CD14-positive monocyte (primary cell): ENCODE measurements at places on chromosomes 2 and 18.

GRCh38 chr2:118386641-118387302, 298.5 kb downstream of the INSIG2 start:
- no peak for DNase-seq

DNA sequence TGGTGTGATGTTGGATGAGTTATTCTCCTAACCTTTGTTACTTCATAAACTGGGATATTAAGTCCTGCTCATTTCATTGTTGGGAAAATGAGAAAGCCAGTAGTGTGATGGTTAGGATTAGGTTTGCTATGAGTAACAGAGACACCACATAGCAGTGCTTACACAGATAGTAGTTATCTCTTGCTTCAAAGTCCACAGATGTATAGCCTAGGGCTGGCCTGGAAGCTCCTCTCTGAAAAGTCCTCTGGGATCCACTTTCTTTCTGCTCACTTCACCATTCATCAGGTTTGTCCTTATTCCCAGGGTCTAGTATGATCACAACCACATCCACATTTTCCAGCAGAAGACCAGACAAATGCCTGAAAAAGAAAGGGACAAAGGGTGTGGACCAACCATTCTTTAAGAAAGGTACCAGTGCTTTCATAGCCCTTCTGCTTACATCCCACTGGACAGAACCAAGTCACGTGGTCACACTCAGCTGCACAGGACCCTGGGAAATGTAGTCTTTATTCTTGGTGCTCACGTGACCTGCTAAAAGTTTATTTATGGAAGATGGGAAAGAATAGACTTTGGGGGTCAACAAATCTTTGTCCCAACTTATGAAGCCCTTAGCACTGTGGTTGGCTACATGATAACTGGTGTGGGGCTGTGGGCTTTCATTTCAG, 108.9 kb downstream of the INSIG2 start:
- DNase-seq: no peak

DNA sequence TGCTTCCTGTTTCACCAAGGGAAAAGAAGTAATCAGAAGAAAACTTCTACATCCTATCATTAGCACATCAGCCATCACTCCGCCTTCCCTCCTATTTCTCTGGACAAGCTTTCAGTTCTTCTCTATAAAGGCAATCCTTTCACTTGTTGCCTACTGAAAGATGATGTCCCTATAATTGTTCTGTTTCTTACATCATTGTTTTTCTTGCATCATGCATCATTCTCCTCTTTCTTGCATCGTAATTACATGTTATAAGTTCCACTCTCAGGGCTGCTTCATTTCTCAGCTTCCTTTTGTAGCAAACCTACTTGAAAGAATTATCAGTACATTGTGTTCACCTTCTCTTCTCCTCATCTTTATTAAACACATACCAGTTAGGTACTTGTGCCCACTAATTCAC, 7.2 kb downstream of the SLC30A6 start:
- no peak for DNase-seq

- no peak for DNase-seq
Observed at GRCh38 chr18:46759890-46760289, 3.0 kb upstream of the ST8SIA5 start.

GRCh38 chr2:181454686-181455450, 2.3 kb upstream of the ITGA4 start:
- no peak for DNase-seq

- DNase-seq: no peak
Observed at GRCh38 chr2:200762127-200762526, 49.6 kb upstream of the BZW1 start.

- DNase-seq: no peak
Observed at GRCh38 chr2:77104554-77104953, 417.6 kb downstream of the LRRTM4 start.

DNA sequence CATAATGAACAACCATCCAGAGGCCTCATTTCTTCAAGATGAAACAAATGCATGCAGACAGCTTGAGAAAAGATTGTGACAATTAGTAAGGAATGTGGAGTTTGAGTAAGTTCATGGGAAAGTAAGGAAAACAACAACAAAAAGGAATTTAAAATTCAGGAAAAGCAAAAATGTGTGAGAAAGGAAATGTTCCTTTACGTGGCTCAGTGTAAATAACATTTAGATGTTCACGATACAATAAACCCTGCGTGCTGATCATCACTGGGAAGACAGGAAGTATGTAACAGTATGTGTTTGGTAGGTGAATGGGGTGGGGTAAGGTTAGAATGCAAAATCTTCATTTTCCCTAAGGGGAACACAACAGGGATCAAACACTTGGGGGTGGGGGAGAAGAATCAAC, 72.7 kb downstream of the TRIP12 start:
- DNase-seq: no peak

GRCh38 chr2:101388232-101388631, 929 bp upstream of the CREG2 start:
- DNase-seq: peak; percentile 14

DNA sequence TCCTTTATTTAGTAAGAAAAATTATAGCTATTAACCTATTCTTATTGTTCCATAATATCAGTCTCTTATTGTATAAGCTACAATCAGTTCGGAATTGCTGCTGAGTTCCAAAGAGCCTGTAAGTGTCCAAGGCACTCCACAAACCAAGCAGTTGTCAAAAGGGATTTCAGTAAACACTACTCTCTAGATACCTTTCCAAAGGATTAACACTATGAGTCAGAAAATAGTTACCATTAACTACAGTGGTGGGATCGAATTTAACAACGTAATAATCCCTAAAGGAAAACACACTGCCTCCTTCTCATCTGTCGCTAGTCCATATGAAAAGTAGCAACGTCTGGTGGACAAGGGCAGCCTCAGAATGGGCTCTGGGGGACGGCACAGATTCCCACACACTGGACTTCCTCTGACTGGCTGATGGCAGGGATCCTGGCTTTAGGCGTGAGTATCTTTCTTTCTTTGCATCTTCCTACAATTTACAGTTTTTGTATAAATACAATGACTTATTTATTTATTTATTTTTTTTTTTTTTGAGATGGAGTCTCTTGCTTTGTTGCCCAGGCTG, 8.8 kb downstream of the TGFBRAP1 start:
- DNase-seq: no peak

DNA sequence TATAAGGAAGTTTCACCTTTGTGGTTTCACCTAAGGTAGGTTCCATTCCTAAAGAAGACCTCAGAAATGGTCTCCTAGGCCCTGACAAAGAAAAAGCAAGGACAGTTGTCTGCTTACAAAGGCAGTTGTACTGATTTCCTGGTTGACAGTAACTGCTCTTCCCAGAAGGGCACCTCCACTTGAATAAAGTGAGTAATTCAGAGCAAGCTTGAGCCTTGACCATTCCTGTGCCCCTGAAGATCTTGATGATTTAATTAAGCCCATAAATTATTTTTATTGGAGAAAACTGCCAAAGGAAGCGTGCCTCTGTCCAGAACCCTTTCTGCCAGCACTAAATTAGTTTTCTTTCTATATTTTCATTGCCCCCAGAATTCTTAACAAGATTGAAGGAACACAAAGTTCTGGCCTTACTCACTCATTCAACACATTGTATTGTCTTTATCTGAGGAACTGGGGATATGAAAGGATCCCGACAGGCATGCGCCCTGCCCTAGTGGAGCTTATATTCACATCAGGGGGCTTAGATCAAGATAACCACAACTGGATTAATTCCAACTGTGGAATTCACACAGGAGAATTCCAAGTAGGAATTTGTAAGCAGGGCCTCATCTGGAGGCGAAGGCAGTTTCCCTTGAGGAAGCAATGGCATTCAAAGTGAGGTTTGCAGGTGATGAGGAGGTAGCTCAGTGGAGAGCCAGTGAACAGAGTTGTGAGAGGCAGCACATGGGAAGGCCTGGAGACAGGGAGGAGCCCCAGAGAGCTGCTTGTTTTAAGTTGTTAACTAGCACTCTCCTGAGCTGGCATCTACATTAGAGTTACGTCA, 21.2 kb downstream of the PTRHD1 start:
- DNase-seq: no peak

DNA sequence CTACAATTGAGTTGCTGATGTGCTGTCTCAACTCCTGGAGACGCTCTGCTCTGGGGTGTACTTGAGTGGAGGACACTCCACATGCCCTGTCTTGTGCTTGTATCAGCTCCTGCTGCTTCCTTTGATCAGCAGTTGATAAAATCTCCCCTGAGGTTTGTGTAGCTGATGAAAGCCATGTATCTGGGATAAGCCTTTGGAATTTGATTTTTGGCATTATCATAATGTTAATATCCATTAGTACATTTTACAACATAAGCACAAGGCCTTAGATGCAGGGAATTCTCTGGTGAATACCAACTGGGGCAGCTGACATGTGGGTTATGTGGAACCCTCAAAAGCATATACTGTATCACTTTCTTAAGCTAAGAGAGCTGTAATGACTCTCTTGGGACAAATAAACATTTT, 222.7 kb upstream of the ITGA4 start:
- no peak for DNase-seq

- peak; percentile 14 for DNase-seq
Observed at GRCh38 chr2:224517963-224518362, 67.2 kb downstream of the CUL3 start.

DNA sequence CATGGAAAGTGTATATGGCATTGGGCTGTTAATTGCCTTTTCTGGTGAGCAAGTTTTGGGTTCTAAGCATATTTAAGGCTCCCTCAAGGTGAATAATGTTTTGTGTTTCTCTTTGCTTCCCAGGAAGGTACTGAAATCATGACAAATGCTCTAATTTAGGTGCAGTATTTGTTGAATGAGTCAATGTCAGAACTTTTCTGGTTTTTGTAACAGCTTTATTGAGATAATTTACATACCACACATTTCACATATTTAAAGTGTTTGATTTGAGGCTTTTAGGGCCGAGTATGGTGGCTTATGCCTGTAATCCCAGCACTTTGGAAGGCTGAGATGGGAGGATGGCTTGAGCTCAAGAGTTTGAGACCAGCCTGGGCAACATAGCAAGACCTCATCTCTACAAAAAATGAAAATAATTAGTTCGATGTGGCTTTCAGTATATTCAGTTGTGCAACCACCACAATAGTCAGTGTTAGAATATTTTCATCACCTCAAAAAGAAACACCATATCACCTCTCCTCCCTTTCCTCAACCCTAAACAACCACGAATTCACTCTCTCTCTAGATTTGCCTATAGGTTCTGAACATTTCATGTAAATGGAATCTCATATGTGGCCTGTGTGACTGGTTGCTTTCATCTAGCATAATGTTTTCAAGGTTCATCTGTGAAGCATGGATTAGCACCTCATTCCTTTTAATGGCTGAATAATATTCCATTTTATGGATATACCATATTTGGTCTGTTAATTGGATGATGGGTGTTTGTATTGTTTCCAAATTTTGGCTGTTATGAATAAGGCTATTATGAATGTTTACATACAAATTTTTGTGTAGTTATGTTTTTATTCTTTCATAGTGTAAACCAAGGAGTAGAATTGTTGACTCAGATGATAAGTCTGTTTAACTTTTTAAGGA, 54.9 kb downstream of the MGAT5 start:
- DNase-seq: no peak

GRCh38 chr2:105406221-105406620, 7.4 kb upstream of the FHL2 start:
- DNase-seq: no peak

- DNase-seq: no peak
Observed at GRCh38 chr18:74539289-74539688, 5.0 kb downstream of the CNDP1 start.

GRCh38 chr2:237904831-237905599, 45.6 kb downstream of the RAMP1 start:
- DNase-seq: peak; percentile 1

GRCh38 chr2:121665504-121665903, 16.2 kb upstream of the CLASP1 start:
- DNase-seq: no peak

DNA sequence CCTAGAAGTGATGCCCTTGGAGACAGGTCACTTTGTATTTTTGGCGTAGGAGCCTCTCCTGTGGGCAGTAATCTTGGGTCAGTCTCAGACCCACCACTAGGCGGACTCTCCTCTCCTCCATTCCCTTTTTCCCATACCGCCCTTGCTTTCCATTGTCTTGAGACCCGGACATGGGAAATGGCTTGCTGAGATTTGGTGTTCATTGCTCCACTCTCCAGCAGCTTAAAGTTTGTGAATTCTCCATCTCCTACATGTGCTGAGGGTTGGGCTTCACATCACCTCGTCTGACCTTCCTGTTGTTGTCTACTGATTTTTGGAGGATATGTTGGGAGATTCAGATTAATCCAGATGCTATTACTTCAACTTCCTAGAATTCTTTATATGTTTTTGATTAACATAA, 159.2 kb upstream of the RAB12 start:
- no peak for DNase-seq

GRCh38 chr2:162071001-162071400, 3.0 kb downstream of the DPP4 start:
- DNase-seq: no peak

DNA sequence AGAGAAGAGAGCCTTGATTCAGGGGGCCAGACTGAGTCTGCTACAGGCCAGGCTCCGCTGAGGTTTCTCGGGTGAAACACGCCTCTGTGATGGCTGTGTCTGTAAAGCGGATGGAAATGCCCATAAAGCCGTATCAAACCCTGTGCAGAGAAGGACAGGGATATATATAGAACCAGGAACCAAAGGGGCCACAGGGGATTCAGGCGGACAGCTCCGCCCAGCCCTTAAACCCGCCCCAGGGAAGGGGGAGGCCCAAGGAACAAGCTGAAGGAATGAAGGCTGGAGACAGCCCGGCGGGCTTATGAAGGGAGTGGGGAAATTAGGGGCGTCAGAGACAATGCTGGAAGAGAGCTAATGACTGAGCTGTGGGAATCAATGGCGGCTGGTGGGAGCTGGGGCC, 42.1 kb downstream of the NHEJ1 start:
- no peak for DNase-seq

GRCh38 chr2:150156415-150156814, 331.1 kb downstream of the RND3 start:
- no peak for DNase-seq

DNA sequence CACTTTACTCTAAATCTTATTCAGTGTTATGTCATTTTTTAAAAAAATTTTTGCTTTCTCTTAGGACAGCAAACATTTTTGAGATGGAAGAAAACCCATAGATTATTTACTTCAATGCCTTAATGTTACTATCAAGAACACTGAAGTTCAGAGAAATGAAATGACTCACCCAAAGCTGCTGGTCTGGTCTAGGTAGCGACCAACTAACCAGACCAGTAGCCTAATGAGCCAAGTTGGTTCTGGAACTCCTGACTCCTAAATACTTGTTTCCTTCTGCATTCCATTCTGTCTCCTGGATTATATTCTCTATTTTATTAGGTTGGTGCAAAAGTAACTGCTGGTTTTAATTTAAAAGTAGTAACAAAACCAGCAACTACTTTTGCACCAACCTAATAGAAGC, 35.4 kb downstream of the SLC8A1 start:
- DNase-seq: no peak

- no peak for DNase-seq
Observed at GRCh38 chr2:147588191-147588590, 256.6 kb upstream of the ACVR2A start.

GRCh38 chr2:104088745-104089144, 765.2 kb upstream of the POU3F3 start:
- DNase-seq: no peak

- DNase-seq: no peak
Observed at GRCh38 chr2:156903335-156903734, 354.2 kb upstream of the GALNT5 start.
